ENCODE measurements at places on chromosomes 2 and 18.

- DNase-seq = no peak
Observed at GRCh38 chr2:48605482-48606175, 12.0 kb upstream of the GTF2A1L start.

- DNase-seq = no peak
Observed at GRCh38 chr18:75830828-75831227, 403.3 kb upstream of the SMIM21 start.

DNA sequence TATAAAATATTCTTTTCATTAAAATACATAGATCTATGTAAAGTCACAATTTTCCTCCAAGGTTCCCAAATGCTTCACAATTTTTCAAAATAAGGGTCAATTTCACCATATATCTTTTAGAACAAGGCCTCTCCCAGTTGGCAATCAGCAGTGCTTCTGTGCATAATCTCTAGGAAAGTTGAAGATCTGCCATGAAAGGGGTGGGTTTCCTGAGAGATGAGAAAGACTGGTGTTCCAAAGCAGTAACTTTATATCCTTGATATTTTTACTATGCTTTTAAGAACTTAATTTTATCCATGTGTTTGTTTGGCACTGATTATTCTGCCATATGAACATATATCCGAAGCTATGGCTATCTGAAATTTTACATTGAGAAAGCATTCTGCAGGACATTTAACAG is 199.4 kb upstream of the CYP26B1 start:
- DNase-seq = no peak

DNA sequence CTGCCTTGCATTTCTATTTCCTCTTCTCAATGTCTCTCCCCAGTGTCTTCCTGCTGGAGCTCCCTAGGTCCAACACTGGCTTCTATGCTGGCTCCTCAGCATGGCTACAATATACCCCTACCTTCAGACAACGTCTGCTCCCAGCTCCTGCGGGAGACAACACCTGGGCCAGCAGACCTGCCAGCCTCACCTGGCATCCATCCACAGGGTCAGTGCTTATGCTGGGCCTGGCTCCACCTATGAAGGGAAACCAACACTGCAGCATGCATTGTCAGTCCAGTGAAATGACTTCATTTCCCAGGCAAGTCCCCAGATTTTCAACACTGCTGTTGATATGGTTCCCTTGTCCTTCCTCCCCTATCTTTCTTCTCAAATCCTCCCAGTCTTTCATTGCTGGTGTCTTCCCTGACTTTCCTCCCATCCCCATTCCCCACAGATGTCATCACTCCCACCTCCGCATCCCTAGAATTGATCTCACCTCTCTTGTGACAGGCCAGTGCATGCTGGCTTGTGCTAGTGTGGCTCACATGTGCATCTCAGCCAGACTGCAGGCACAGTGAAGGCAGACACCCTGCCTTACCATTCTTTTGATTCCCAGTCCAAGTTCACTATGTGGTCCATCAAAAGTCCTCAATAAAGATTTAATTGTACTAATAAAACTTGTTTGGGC is 98.0 kb downstream of the MYO5B start:
- no peak for DNase-seq

- DNase-seq = peak; percentile 24
Observed at GRCh38 chr18:12750076-12750714, 47.4 kb downstream of the PSMG2 start.

- DNase-seq = no peak
Observed at GRCh38 chr18:10454681-10455557, 484 bp downstream of the APCDD1 start.

GRCh38 chr2:187580462-187581124 is 26.4 kb upstream of the TFPI start:
- no peak for DNase-seq

GRCh38 chr18:66722671-66723070 is 118.8 kb upstream of the CDH19 start:
- no peak for DNase-seq

GRCh38 chr2:9737053-9737875 is 106.0 kb upstream of the TAF1B start:
- no peak for DNase-seq

DNA sequence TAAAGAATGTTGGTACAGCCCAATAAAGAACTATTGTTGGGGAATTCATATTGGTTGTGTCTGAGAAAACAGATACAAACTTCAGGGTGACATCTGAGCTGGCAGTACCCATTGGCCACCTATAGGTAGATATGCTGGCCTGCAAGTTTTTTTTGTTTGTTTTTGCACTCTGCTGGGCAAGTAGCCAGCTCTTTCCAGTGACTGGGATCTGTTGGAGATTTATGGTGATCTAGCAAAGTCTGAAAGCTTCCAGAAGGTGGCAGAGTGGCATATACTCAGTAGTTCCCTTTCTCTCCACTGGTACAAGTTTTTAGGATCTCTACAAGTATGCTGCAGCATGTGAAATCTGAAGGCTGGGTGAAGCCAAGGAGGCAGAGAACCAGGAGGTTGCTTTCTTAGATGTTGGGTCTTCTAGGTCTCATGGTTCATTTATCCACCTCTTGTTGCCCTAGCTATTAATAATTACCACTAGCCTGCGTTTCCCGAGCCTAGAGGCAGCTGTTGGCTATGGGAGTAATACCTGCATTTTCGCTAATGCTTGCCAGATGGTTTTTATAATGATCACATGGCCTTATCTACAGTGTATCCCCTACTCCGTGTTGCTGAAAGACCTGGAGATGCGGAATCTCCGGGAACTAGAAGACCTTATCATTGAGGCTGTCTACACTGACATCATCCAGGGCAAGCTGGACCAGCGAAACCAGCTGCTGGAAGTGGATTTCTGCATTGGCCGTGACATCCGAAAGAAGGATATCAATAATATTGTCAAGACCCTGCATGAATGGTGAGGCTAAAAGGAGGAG is 9.5 kb downstream of the COPS7B start:
- DNase-seq = no peak

- no peak for DNase-seq
Observed at GRCh38 chr18:49186242-49186641, 235.5 kb upstream of the SMAD7 start.

DNA sequence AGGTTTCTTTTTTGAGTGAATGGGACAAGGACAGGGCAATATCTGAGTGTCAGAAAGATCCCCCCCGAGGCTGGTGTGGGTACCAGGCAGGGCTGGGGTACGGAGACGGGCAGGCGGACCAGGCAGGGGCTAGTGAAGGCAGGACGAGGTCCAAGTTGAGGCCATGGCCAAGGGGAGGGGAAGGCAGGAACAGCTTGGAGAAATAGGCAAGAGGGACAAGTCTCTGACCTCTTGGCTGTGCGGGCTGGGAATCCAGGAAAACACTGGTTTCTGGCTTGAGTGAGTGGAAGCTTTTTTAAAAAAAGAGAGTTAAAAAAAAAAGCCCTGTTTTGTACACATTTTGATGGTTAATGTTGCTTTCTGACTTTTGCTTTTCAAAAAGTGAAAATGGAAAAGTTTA is 30.3 kb downstream of the ASAP2 start:
- DNase-seq = no peak

- DNase-seq = no peak
Observed at GRCh38 chr2:12498286-12498685, 218.4 kb upstream of the TRIB2 start.

DNA sequence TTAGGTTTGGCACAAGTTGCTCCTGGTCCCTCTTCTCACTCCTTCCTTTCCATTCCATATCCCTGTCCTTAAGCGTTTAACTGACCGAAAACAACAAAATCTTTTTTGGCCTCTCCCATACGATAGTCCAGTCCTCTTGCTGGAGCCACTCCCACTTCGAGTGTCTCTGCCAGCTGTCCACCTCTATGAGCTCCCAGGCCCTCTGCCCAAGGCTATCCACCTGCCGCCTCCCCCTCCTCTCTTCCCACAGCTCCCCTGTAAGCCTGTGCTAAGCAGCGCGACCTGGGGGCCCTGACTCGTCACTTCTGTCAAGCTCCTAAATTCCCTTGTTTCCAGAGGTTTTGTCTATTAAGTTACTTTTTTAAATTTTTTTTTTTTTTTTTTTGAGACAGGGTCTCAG is 47.0 kb upstream of the FOSL2 start:
- DNase-seq = no peak

- DNase-seq = no peak
Observed at GRCh38 chr18:8358033-8358765, 251.0 kb upstream of the RAB12 start.

DNA sequence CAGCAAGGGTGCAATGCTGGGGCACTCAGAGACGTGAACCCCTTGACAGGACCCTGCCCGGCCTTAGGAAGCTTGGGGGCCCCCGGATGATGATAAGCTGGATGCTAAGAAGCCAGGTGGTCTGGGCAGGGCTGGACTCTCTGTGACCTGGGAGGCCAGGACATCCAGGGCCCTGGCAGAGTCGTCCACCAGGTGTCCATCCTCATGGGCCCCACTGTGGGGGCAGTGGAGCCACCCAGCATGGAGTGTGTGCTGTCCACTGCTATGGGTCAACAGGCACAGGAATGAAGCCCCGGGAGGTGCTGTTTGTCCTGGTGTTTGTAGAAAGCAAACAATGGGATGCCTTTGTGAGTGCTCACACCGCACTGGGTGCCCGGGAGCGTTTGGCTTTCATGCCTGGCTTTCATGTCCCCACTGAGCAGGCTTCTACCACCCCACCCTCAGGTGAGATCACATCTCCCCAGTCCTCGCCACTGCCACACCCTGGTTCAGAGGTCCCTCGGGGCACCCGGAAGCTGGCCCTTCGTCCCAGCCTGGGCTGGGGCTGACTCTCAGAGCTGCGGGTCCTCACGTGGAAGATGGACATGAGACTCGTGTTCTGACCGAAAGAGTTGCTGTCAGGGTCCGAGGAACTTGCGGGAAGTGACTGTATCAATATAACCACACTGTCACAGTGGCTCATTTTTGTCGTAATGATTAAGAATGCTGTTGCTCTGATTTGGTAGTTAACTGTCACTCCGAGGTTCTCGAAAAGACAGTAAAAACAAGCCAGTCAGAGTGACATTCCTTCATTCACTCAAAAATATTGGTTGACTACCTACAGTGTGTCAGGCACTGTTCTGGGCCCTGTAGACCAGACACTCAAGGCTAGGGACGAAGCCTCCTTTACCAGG is 53.3 kb downstream of the INHBB start:
- DNase-seq = no peak

GRCh38 chr2:118672571-118673158 is 174.8 kb downstream of the EN1 start:
- DNase-seq = no peak

GRCh38 chr2:235690082-235690808 is 196.4 kb downstream of the AGAP1 start:
- DNase-seq = no peak

DNA sequence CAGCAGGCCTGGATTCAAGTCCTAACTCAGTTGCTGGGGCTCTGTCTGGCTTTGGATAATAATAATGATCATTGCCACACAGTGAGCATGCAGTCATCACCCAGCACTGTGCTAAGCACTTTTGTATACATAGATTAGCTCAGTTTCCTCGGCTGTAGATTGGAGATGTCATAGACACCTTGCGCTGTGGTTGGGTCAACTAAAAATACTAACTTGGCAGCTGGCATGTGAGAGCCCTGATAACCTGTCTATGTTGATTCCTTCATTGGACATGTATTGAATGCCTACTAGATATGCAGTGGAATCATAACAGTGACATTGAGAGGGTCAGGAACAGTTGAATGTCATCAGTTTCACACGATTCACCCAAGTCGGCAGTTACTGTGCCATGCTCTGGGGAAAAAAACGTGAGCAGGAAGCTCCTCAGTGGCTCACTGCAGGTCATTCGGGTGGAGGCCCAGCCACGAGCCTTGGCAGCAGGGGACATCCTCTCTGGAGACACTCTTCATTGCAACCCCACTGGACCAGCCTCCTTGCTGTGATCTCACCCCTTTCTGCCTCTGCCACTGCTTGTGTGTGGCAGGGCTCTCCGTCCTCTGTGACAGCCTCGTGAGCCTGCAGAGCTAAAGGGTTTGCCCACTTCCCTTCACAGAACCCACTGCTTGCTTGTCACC is 85.3 kb downstream of the NPAS2 start:
- DNase-seq = no peak

DNA sequence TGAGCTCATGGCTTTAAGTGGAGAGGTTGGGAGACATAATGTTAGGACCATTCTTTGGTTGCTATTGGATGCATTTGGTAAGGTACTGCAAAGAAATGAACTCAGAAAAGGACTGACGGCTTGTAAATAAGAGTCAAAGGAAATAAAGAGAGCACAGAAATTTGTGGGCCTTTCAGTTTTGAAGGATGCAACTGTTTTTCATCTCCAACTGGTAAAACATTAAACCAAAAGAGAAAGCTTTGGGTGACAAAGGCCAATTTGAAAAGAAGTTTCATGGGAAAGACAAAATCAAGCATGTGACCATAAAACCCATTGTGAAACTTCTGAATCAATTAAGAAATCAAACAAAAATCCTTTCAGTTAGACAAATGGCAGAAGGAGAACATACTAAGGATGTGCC is 77.8 kb upstream of the SPOPL start:
- DNase-seq = no peak

- DNase-seq = no peak
Observed at GRCh38 chr2:9331704-9332103, 91.6 kb downstream of the ITGB1BP1 start.

DNA sequence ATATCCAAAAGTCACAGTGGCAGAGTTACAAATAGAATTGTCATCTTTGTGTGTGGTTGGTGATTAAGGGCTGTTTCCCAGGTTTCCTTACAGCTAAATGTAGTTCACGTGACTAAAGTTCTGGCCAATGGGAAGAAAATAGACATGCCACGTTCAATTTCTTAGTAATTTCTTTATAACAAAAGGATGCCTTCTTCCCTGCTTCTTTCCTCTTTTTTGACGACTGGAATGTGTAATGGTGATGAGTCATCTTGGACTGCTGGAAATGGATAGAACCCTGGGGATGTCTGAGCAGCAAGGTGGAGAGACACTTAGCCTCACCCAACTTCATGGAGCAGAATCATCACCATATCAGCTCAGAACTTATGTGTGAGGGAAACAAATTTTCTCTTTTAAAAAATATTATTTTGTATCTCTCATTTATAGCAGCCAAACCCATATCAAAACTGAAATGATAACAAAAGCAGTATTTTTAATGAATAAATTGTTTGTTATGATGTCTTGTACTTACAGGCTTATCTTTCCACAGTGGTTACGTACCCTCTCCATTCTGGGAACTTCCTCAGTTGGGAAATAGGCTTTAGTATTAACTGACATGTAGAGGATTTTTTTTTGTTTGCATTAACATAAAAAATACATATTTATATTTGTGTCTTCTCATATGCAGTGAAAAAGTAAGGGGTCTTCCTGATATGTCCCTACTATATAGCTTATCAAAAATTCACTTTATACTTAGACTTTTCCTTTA is 91.1 kb upstream of the CDH2 start:
- DNase-seq = no peak

GRCh38 chr2:235445116-235445515 is 48.7 kb upstream of the AGAP1 start:
- DNase-seq = no peak

GRCh38 chr2:216474925-216475670 is 23.5 kb upstream of the RPL37A start:
- DNase-seq = peak; percentile 35

- no peak for DNase-seq
Observed at GRCh38 chr2:46564811-46565241, 85.5 kb downstream of the TMEM247 start.

- no peak for DNase-seq
Observed at GRCh38 chr2:165633431-165633830, 160.6 kb downstream of the GALNT3 start.
